ENCODE measurements at places on chromosomes 4 and X. TPM values are rescaled to one million over a fixed set of nuclear protein-coding genes. Genes with fewer than 3 reads are reported as not detected.

GRCh38 chr4:89753601-89754066, 83.3 kb downstream of the SNCA start:
- DNase-seq, result peak; percentile 92

The MAGEA4 gene
- 0.60 TPM for total RNA-seq

DNA sequence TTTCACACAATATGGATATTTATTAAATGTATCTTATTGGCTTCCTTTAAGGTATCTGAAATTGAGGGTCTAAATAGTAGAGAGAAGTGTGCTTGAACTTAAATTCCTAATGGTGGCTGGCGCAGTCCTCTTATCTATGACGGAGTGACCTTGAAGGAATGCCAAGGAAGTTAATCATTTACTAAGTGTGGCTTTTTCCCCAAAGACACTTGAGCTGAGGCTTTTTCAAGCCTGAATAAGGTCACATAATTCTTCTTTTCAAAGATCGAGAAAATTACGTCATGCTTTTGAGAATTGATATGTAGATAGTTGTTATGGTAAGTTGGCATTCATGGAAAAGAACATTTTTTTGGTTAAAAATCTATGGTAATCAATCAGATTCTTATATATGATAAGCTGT, 11.7 kb upstream of the PRPS2 start:
- peak; percentile 13 for DNase-seq

- no peak for DNase-seq
Observed at GRCh38 chrX:41152221-41152620, 67.0 kb downstream of the USP9X start.

DNA sequence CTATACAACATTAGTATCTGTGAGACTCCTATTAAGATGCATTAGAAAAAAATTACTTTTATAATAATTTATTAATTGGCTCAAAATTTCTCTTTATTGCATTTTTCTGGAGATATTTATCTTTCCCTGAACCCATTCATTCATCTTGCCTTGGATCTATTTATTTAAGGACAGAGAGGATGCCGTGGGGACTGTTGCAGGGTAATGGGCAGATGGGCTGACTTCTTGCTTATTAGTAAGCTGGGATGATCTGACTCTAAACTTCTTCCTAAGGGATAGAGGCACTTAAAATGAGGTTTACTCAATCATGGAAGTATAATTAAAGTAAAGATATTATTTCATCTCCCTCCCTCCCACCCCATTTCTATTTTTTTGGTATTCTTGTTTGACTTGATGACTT, 18.2 kb upstream of the ANK2 start:
- DNase-seq, result no peak

DNA sequence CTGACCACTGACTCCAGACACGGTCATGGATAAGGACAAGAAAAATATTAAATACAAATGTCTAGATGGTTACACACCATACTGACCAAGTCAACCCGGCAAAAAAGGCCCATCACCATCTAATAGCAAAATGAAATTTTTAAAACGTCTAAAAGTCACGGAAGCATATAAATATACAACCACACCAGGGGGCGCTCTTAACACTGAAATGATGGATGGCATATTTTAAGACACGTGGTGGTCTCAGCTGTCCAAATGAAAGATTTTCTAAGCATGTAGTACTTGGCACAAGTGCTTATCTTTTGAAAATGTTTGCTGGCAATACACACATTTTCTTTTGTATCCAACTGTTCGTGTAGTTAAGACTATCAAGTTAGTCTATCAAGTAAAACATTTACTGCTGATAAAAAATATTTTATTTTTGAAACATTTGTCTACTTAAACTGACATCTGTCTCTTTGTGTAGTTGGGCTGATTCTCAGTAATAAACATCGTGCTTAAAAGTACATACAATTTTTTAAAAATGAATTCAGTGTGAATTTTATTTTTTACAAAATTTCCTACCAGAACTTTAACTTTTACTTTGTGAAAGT, 64.6 kb downstream of the COX7B2 start:
- DNase-seq, result peak; percentile 24

GRCh38 chrX:115584696-115585095, 23.7 kb downstream of the PLS3 start:
- DNase-seq, result peak; percentile 51

DNA sequence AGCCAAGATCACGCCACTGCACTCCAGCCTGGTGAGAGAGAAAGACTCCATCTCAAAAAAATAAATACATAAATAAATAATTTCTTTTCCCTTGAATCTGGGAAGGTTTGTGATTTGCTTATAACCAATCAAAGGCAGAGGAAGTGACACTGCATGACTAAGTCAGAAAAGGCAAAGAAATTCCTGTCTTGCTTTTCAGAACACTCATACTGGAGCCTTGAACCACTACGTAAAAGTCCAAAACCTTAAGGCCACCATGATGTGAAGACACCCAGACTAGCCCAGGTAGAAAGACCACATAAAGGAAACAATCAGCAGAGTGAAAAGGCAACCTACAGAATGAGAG, 36.6 kb downstream of the TMEM156 start:
- DNase-seq, result peak; percentile 16

DNA sequence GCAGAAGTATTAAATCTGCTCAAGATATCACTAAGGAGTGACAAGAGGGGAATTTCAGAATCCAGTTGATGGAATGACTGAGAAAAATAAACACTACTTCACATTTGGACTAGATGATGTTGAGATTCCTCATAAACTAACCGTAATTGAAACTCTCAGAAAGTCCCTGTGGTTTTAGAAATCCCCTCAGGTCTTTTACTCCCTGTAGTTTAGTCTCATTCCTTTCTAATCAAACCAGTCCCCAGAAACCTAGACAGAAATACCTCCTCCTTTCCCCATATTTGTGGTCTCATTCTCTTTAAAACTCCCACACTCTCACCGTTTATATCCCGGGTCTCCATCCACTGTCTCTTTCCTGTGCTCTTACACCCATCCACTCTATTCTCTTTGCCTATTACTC, 15.0 kb upstream of the TLR1 start:
- peak; percentile 90 for DNase-seq

The GAGE13 gene
- 1.4 TPM for total RNA-seq

The RBM47 gene
- total RNA-seq, result 8.5 TPM

The CD99L2 gene
- 48.9 TPM for total RNA-seq

- DNase-seq, result no peak
Observed at GRCh38 chr4:142778900-142779299, 67.2 kb downstream of the INPP4B start.

GRCh38 chrX:8971116-8971515, 62.8 kb downstream of the FAM9B start:
- DNase-seq, result peak; percentile 63

GRCh38 chr4:52959541-52959940, 97.4 kb downstream of the RASL11B start:
- no peak for DNase-seq

DNA sequence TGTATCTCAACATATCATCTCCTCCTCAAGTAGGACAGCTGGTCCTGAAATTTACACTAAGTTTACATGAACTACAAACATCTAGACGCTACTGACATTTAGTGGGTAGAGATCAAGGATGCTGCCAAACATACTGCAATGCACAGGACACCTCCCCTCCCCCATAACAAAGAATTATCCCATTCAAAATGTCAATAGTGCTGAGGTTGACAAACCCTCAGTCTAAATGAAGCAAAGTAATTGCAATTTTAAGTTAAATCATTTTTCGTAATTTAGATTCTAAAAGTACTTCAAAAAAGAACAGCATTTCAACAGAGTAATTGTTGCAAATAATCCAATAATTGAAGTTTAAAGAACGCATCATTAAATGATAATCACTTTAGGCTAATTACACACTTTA, 1.2 kb downstream of the PRMT9 start:
- DNase-seq, result no peak

DNA sequence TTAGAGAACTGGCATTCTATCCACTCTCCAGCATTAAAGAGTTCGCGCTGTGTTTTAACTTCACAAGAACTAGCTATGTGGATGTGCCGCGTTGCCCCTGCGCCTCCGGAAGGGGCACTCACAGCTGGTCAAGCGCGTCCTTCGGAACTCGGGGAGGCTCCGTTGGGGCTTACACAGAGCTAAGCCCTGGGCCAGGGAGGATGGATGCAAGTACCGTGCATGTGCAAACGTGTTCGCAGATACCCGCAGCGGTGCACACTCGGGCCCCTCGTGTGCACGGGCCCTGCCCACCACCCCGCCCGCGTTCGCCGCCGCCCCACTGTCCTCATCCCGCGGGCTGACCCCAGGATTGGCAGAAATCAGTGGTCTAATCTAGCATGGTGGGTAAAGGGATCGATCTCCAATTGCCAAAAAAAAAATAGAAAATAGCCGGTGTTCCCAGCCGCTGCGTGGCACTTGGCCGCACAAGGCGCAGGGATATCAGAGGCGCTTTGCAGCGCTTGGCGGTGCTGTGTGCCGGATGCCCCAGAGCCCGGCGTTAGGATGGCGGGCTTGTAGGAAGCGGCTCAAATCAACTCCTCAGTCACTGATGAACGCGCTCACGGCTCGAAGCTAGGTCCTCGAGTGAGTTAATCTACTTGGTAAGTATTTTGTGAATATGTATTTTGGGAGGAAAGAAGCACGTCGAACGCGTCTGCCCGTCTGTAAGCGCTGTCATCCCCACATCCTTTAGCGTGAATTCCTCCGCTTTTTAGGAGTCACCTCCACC, 989 bp upstream of the PCDH10 start:
- DNase-seq, result peak; percentile 32

DNA sequence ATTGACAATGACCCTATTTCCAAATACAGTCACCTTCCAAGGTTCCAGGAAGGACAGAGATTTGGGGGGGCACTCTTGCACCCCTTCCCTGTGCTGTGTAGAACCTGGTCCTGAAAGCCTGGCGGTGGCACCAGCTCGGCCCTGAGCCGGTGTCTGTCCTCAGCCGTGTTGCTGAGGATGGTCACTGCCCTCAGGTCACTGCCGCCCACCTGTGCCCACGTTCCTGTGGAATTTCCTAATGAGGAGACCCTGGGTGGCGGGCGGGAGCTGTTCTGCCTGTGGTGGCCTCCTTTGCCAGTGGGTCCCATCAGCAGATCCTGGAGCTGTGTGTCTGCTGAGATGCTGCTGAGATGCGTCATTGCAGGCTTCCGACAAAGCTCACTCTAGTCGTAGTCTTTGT, 32.9 kb downstream of the NELFA start:
- no peak for DNase-seq

- no peak for DNase-seq
Observed at GRCh38 chr4:73684097-73684496, 56.3 kb upstream of the CXCL8 start.

The FAM9C gene
- not detected for total RNA-seq

The ATP8A1 gene
- total RNA-seq, result 0.12 TPM

- DNase-seq, result no peak
Observed at GRCh38 chr4:169593050-169593560, 19.3 kb downstream of the NEK1 start.

GRCh38 chr4:78214078-78214477, 157.0 kb downstream of the FRAS1 start:
- no peak for DNase-seq

GRCh38 chrX:87634361-87634760, 116.8 kb downstream of the KLHL4 start:
- no peak for DNase-seq

The CT45A10 gene
- total RNA-seq, result 0.72 TPM

DNA sequence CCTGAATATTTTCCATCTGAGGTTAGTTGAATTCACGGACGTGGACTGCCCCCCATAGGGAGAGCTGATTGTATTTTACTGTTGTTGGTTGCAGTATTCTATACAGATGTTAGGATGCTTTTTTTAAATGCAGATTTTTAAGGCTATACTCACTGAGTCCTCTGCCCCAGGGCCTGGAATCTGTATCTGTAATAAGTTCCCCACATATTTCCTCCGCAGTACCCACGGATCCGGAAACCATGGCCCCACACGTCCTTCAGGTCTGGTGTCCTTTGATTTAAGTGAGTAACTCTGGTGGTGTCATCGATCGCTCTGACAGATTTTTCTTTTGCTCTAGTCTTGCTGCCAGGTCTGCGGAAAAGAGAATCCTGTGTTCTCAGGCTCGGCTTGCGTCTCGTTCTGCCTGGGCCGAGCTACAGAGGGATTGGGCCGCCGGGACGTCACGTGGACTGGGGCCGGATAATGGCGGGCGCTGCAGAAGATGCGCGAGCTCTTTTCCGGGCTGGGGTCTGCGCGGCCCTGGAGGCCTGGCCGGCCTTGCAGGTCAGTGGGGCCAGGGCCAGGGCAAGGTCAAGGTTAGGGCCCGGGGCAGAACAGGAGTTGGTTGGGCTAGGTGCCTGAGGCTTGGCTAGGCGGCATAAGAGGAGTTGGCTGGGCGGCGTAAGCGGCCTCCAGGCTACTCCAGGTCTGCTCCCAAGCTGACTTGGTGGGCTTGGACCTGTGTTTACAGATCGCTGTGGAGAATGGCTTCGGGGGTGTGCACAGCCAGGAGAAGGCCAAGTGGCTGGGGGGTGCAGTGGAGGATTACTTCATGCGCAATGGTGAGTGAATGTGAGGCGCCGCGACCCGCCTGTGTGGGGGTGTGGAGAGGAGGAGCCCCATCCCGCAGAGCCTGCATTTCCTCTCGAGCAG, at the start of gene TSR2:
Gene TSR2 (plus strand): TSS at position 445 of the 912 bp plus-strand sequence. CDS start 18 bp downstream, at position 463.
- peak; percentile 92 for DNase-seq

DNA sequence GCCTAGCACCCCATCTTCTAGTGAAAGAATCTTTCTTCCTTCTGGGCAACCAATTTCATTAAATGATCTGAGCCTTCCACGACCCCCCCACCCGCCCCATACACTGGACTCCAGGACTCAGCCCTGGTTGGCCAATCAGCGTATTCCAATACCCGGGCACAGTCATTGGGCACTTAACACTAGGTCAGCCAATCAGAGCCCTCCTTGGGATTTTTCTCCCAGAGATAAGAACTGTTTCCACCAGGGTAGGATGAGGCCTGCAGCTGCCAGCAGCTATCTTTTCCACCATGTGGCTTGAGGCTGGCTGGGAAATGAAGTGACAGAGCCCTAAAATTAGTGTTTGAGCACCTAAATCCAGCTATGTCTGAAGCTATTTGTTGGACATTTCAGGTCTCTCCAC, 418.8 kb downstream of the BCOR start:
- peak; percentile 47 for DNase-seq

DNA sequence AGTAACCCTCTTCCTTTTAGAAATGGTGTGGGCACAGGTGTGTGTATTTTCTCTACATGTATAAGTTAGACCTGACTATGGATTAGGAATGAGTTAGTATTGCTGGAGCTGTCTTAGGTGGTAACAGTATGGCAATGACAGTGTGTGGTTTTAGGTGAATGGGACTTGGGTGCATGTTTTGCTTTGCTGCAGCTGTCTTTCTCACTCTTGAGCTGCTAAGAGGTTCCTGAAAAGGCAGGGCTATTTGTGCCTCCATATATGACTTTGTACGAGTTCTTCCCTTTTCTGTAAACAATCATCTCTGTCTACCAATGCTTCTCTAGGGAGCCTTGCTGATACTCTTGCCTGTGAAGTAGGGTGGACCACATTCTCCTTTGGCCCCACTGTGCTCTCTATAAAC, 234.8 kb upstream of the HHIP start:
- DNase-seq, result no peak

The TCP11X2 gene
- not detected for total RNA-seq

GRCh38 chr4:118589471-118590055, 95.6 kb upstream of the METTL14 start:
- DNase-seq, result no peak

Measured in RPMI7951 (cell line).